ENCODE measurements at places on chromosomes 6 and 20.

- no peak for DNase-seq
Observed at GRCh38 chr6:125738276-125738675, 11.2 kb upstream of the HEY2 start.

DNA sequence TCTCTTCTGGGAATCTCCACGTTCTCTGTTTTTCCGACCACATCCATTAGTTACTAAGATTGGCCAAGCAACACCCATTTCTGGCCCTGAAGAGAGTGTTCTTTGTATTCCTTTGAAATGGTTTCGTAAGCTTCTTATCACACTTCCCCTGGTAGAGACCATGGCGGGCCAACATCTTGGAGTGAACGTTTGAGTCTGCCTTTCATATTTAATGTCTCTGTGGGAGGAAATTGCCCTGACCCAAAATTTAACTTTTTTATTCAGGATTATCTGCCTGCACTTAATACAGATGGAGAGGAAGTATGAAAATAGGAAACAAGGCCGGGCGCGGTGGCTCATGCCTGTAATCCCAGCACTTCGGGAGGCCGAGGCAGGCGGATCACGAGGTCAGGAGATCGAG lies 177.0 kb upstream of the SNX9 start:
- no peak for DNase-seq

DNA sequence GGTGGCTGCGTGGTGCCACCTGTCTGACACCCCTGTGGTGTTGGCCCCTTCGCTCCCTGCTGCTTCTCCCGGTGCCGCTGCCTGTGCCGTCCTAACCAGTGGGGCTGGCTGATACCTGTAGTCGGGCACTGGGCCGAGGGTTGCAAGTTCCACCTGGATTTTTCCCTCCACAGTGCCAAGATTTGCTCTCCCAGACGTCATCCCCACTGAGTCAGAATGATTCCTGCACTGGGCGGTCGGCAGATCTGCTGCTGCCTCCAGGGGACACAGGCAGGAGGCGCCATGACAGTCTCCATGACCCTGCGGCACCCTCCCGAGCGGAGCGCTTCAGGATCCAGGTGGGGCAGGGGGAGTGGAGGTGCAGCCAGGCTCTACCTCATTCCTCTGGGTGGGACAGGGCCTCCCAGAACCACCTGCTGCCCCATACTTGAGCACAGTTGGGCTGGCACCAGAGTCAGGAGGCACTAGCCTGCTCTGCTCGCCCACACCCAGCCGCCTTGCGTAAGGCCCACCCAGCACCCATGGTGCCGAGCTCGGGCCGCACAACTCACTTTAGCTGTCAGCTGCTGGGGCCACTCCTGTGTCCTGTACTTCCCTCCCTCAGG lies 60.2 kb downstream of the TCP11 start:
- no peak for DNase-seq

- DNase-seq, result peak; percentile 41
Observed at GRCh38 chr20:34825530-34826362, at the start of gene NCOA6. NCOA6 (minus strand) TSS chr20:34825651; CDS start chr20:34782355, 43,296 bp downstream.

GRCh38 chr6:155828989-155829388 lies 373.4 kb upstream of the NOX3 start:
- DNase-seq, result no peak

GRCh38 chr6:87342829-87343228 lies 1.8 kb upstream of the C6orf163 start:
- no peak for DNase-seq

GRCh38 chr6:158536891-158537798 lies 22.7 kb upstream of the TMEM181 start:
- DNase-seq, result no peak

DNA sequence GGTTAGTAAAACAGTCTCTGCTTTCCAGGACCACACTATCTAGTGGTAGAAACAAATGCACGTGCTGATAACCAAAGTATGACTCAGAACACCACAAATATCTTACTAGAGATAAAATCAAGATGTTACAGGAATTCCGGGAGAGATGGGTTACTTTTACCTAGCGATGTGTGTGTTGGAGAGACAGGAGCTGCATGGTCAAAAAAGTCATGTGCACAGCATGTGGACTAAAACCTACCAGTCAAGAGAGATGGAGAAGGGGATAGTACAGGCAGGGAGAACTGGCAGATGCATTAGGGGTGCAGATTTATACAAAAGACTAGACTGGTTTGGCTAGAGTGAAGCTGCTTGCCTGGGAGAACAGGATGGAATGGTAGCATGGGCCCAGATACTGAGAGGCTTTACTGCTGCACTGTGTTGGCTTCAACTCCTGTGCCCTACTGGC lies 75.3 kb upstream of the MRAP2 start:
- DNase-seq, result peak; percentile 26

DNA sequence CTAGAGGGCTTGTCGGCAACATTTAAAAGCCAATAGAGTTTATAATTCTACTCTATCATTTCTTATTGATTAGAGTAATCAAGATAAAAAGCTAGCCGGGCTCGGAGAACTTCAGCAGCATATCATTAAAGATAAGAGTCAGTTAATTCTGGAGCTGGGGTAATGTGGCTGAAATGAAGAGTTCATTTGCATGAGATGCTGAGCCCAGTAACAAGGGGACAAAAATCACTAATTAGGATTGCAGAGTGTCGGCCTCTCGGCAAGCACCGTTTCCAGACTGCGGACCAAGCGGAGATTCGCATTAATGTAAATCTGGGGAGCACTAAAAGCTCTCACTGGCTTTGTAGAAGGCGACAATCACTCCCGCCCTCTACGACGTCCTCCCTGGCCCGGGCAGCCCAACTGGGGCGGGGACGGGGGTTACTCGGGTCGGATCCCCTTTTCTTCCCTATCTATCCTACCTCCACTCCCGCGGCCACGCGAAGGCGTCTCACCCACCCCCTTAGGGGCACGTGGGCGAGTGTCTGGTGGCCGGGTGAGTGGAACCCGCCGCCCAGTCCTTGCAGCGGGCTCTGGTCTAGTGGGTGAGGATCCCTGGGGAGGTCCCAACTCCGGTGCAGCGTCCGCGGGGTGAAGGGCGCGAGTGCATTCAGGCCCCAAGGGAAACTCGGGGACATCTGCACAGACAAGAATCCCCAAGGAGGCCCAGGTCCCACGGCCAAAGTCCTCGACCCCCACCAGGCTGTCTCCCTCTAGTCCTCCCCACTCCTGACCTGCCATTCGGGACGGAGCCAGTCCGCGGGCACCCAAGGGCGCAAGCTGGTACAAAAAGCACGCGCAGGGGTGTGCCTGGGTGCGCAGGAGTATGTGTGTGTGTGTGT lies 42.2 kb upstream of the OSTM1 start:
- DNase-seq, result no peak

DNA sequence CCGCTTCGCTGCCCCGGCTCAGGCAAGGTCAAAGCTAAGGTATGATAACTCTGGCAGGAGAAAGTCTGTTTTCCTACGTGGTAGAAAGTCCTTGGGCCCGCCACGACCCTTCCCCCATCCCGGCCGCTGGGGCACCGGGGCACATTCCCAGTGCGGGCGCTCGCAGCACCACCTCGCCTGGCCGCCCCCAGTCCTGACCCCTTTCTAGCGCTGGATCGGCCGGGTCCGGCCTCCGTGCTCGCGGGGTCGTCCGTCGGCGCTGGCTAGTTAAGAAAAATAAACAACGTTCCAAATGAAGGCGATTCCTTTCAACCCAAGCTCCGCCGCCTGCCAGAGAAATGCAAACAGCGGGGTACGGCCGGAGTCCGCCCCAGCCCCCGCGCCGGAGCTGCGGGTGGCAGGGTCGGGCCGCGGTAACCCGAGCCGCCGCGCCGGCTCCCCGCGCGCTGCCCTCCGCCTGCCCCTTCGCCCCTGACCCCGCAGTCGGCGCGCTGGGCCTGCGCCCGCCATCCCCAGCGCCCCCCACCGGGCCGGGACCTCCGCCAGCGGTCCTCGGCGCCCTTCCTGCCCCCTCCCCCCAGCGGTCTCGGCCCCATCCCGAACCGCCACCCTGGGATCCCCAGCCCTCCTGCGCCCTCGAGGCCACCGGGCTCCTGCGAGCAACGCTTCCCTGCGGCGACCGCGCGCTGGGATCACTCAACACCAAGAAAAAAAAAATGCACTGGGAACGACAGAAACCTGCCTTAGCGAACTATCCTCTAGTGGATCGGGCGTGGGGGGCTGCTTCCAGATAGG lies 37.6 kb downstream of the NCR2 start:
- no peak for DNase-seq

GRCh38 chr20:24148372-24148771 lies 159.8 kb upstream of the GGTLC1 start:
- no peak for DNase-seq

DNA sequence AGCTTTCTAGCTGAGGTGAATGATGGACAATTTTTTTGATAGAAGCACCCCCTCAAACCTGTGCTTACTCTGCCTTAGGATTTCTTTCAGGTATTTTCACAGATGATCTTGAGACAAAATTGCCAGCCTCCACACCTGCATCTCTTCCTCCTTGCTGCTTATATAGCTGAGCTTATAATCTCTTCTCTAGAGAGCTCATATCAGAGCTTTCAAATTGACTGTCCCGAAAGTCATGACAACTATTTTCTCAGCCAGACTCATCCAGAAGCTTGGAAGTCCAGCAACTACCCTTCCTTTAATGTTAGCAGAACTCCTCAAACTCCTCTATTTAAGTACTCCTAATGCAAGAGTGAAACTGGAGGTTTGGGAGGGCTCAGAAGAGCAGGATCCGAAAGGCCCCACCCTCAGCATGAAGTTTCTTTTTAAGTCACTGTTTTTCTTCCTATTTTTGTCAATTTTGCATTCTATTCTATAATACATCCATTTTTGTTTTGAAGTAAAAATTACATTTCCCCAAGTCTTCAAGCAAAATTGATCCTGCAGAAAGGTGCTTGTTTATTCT lies 12.7 kb downstream of the CGA start:
- no peak for DNase-seq

DNA sequence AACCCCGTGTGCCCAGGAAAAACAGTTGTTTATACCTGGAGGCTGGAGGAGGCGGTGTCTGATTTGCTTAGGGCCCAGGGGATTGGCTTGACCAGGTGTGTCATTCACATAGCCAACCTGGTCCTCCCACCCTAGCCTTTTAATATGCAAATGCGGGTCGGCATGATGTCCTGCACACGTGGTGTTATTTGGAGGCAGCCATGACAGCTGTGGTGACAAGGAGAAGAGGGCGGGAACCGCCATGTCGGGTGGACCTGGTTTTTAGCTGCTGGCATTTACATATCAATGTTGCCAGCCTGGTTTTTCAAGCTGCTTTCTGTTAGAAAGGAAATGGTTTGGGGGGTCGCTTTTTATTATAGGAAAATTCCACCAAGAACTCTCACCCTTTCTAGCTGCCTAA lies 291.4 kb upstream of the QKI start:
- DNase-seq, result no peak

DNA sequence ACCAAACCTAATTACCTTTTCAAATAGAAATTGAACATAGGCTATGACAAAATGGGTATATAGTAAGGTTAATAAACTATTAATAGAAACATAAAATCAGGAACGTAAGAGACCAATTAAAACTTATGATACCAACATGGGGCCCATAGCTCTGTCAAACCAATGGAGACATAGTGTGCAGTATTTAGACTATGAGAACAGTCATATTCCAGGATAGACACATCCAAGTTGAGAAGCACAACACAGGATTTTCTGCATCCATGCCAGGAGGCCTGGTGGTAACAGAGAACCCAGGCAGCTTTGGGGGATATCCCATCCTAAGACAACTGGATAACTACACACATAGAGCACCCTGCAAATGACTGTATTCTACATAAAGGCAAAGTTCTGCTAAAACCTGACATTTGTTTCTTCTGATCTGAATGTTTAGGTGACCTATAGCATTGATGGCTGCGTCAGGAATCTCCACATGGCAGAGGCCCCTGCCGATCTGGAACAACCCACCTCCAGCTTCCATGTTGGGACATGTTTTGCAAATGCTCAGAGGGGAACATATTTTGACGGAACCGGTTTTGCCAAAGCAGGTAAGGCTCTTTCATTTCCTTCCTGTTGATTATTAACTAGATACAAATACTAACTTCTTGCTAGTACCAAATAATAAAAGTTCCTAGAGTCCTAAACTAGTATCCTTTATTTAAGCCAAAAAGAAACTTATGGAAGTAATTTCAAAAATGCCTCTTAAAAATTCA lies 202.7 kb downstream of the ARHGAP18 start:
- no peak for DNase-seq

- DNase-seq, result no peak
Observed at GRCh38 chr6:8029243-8029870, 34.8 kb downstream of the BLOC1S5 start.

GRCh38 chr6:107833136-107833535 lies 9.0 kb upstream of the SCML4 start:
- no peak for DNase-seq
